Activated naive CD4-positive, alpha-beta T cell treated with anti-CD3 and anti-CD28 coated beads for 36 hours (primary cell): ENCODE measurements at places on chromosomes 12 and 14.

- no peaks in the 10 kb centered on the region for H3K36me3 ChIP-seq
- no peak for DNase-seq
- no peak overlapping the region for H3K27ac ChIP-seq
- no peak overlapping the region for H3K4me3 ChIP-seq
Measured at GRCh38 chr12:101591781-101592180, 3.0 kb upstream of the MYBPC1 start.

DNA sequence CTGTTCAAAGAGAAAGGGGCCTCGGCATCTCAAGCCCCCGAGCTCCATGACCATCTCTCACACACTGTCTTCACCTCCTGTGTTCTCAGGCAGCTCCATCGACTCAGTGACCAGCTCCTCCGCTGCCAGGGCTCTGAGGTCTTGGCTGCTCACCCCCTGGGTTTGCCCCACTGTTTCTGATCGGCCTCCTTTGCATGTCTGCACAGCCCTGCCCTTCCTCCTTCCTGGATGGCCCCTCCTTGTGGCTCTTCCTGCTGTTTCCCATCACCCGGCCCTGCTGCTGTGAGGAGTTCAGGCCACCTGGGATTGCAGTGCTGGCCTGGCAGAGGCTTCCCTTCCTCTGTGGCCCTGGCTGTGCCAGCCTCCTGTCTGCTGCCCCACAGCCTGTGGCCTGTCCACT, 38.1 kb upstream of the PIWIL1 start:
- H3K27ac ChIP-seq, result no peak overlapping the region
- H3K4me3 ChIP-seq, result no peak overlapping the region
- peaks cover 8% of the 10 kb centered on the region for H3K27me3 ChIP-seq

DNA sequence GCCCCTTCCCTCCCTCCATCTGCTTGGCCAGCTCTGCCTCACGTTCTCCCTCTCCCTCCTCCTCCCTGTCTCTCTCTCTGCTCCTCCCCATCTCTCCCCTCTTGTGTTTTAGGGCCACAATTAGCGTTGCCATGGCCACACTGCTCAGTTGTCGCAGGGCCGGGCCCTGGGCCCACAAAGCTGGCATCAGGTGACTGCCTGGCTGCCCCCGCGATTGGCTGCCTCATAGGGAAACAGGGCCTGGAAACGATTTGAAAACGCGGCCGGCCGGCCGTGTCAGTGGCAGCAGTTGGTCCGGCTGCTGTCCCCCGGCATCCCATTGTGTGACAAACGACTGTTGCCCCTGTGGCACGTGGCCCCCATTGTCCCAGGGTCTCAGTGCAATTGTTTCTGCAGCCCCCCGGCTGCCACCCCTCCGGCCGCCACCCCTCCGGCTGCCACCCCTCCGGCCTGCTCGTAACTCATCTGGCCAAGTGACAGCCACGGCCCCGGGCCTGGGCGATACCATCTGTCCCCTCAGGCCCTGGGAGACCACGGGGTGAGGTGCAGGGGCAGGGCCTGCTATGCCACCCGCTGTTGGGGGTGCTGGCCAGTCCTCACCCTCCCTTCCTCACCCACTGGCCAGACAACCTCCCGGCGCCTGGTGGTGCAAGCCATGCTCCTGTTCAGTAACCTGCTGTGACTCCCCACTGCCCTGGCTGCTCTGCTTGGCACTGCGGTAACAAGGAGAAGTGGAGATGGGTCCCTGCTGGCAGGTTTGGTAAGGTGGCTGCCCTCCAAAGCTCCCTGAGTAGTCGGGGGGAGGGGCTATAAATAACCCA, 17.4 kb downstream of the FOXN4 start:
- no peaks in the 10 kb centered on the region for H3K36me3 ChIP-seq
- H3K27ac ChIP-seq, result no peak overlapping the region
- no peak overlapping the region for H3K4me3 ChIP-seq
- DNase-seq, result no peak

DNA sequence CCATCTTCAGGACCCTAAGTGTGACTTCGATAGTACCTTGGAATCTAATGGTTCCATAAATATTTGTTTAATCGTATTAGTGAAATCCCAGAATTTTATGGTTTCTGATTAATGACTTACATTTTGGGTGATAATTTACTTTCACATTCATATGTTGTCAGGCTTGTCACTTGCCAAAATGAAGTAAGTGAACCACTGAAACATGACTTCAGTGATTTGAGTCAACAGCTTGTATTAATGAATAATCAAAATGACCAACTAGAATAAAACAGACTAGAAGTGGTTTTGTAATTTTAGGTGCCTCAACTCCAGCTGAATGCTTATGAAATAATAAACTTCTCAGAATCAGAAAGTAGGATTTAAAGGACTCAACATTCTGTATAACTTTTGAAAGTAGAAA, 517.1 kb downstream of the PRKD1 start:
- DNase-seq, result no peak
- no peak overlapping the region for H3K4me3 ChIP-seq
- no peaks in the 10 kb centered on the region for H3K4me1 ChIP-seq
- H3K36me3 ChIP-seq, result no peaks in the 10 kb centered on the region
- H3K27me3 ChIP-seq, result no peaks in the 10 kb centered on the region
- H3K27ac ChIP-seq, result no peak overlapping the region

- no peaks in the 10 kb centered on the region for H3K27me3 ChIP-seq
- peaks cover 34% of the 10 kb centered on the region for H3K4me1 ChIP-seq
- no peak for DNase-seq
Measured at GRCh38 chr14:68368850-68369249, 424.0 kb downstream of the ZFP36L1 start.

DNA sequence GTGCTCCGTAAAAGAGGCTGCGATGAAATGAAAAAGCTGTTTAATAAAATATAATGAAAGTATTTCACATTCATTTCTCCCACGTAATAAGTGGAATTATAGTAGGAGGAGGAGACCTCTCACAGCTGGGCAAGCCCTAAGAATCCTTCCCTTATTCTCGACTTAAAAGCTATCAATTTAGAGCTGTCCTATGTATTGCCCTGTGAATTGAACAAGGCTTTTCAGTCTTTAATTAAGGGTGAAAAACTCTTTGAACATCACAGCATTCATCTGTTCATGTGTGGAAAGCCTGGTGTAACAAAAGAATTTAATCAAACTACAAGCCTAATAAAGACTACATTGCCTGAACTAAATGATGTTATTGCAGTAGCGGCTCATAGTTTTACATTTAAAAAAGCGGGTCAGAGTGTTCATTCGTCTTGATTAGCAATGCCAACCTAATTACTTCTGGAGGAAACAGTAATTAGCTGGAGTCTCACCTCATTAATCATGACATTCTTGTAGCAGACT, 142.0 kb downstream of the ETNK1 start:
- no peaks in the 10 kb centered on the region for H3K4me1 ChIP-seq
- no peak overlapping the region for H3K27ac ChIP-seq
- DNase-seq, result no peak
- H3K27me3 ChIP-seq, result peaks cover 6% of the 10 kb centered on the region
- H3K4me3 ChIP-seq, result no peak overlapping the region

GRCh38 chr14:55585854-55586253, 5.8 kb downstream of the KTN1 start:
- no peak for DNase-seq
- H3K4me1 ChIP-seq, result peaks cover 50% of the 10 kb centered on the region

DNA sequence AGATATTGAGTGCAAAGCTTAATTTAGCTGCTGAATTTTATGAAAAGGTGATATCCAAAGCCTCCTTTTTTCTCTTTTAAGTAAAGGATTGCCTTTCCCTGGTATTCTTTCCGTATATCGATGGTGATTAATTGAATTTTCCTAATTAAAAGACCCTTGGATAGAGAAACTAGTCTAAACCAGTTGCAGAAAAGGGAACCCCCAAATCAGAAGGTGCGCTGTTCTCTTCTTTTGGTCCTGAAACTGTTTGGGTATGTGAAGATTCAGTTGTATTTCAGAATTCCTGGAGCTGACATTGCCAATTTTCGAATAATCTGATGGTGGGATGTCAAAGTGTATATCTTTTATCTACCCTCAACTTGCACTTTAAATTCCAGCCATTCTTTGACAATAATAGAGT, 1.9 kb downstream of the GPHN start:
- H3K27ac ChIP-seq, result no peak overlapping the region
- peaks cover 3% of the 10 kb centered on the region for H3K36me3 ChIP-seq
- no peak for DNase-seq
- H3K4me3 ChIP-seq, result peak overlapping the region; percentile 86
- peaks cover 28% of the 10 kb centered on the region for H3K4me1 ChIP-seq
- peaks cover 7% of the 10 kb centered on the region for H3K27me3 ChIP-seq

GRCh38 chr14:57573173-57573572, 79.5 kb upstream of the CCDC198 start:
- H3K27ac ChIP-seq, result no peak overlapping the region
- no peak overlapping the region for H3K4me3 ChIP-seq
- no peaks in the 10 kb centered on the region for H3K27me3 ChIP-seq
- no peaks in the 10 kb centered on the region for H3K4me1 ChIP-seq
- no peak for DNase-seq
- H3K36me3 ChIP-seq, result no peaks in the 10 kb centered on the region

DNA sequence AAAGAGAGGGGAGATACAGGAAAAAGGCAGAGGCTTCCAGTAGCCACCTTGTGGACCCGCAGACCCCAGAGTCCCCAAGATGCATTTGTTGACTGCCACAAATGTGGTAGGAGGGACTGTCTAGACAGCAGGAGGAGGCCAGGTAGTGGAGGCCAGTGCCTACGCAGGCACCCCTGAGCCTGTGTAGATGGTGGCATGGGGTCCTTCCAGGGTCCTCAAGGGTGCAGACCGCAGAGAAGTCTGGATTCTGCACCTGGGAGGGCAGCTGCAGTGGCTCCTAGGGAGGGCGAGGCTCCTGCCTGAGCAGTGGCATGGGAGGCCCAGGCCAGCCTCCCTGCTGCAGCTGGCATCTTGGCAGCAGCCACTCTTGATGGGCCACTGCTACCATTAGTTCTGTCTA, 119.7 kb downstream of the NTS start:
- H3K4me1 ChIP-seq, result no peaks in the 10 kb centered on the region
- DNase-seq, result no peak
- H3K36me3 ChIP-seq, result no peaks in the 10 kb centered on the region
- no peaks in the 10 kb centered on the region for H3K27me3 ChIP-seq
- H3K27ac ChIP-seq, result no peak overlapping the region

DNA sequence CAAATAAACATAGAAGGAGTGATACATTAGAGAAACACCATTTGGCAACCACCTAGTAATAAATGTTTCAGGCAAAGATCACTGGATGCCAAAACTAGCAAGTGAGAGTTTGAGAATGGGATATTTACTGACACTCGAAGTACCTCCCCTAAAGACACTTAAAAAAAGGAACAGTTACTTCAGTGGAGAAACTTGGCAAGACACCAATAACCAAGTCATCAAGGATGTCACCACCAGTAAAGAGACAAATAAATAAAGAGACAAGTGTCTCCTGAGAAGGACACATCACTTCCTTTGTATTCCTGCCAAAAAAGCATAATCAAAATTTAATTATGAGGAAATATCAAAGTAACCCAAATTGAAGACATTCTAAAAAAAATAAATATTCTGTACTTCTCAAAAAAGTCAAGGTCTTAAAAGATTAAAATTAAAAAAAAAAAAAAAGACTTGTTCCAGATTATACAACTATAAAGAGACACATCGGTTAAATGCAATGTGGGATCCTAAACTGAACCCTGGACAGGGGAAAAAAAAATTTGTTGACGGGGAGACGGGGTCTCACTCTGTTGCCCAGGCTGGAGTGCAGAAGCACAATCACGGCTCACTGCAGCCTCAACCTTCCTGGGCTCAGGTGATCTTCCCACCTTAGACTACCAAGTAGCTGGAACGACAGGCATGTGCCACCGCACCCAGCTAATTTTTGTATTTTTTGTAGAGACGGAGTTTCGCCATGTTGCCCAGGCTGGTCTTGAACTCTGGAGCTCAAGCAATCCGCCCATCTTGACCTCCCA, 26.4 kb downstream of the TM7SF3 start:
- no peak for DNase-seq
- no peak overlapping the region for H3K4me3 ChIP-seq
- H3K27me3 ChIP-seq, result no peaks in the 10 kb centered on the region
- no peaks in the 10 kb centered on the region for H3K4me1 ChIP-seq
- peaks cover 31% of the 10 kb centered on the region for H3K36me3 ChIP-seq
- no peak overlapping the region for H3K27ac ChIP-seq

DNA sequence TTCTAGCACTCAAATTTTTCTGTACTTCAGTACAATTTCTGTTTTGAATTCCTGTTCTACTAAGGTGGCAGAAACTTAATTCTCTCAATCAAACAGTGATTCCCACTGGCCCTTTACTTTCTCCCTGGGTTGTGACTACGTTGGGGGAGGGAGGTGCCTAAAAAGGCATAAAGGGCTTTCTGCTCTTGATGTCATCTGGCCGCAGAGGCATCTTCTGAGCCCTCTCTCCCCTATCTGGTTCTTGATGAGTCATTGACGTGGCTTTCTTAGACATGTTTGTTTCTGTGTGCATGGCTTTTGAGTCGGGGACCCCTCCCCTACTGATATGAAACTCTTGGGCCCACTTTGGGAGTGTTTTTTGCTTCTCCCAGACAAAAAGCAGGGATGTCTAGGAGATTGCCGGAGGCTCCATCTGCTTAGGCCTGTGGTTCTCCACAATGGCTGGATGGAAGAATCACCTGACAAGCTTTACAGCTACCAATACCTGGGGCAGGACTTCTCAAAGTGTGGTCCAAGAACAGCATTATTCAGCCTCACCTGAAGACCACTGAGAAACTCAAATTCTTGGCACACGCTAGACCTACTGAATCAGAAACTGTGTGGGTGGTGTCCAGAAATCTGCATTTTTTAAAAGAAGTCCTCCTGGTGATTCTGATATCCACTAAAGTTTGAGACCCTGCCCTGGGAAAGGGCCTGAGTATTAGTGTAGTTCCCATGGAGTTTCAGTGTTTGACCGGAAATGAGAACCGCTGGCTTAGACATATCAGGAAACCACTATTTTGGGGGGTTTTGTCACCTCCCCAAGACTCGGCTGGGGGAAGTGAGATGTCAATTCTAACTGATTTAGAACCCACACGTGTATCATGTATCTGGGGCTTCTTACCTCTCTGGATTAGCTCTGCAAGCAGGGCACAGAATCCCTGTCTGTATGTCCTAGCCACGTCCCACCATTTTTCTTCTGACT, 395.7 kb upstream of the PDE3A start:
- H3K27ac ChIP-seq, result no peak overlapping the region
- no peaks in the 10 kb centered on the region for H3K36me3 ChIP-seq
- no peaks in the 10 kb centered on the region for H3K27me3 ChIP-seq
- DNase-seq, result no peak
- no peaks in the 10 kb centered on the region for H3K4me1 ChIP-seq

- H3K4me1 ChIP-seq, result no peaks in the 10 kb centered on the region
- no peak overlapping the region for H3K27ac ChIP-seq
- H3K27me3 ChIP-seq, result no peaks in the 10 kb centered on the region
- DNase-seq, result no peak
- H3K36me3 ChIP-seq, result no peaks in the 10 kb centered on the region
Measured at GRCh38 chr14:83163016-83163415, 1629.4 kb upstream of the SEL1L start.

DNA sequence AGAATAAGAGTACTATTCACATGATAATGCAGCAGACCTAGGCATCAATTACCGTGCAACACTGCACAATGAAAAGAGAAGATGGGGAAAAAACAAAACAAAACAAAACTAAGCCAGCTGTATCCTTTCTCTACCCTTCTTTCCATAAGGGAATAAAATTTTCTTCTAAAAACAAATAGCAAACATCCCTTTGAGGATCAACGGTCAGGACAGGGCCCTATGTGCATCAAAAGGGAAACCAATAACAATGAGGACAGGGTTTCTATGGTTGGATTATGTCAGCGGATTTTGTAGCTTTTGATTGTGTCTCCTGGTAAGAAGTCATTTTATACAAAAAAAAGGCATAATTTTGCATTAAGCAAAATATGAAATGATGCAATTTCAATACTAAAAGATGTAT, 350.3 kb downstream of the SLC6A15 start:
- no peaks in the 10 kb centered on the region for H3K4me1 ChIP-seq
- no peak overlapping the region for H3K27ac ChIP-seq
- H3K4me3 ChIP-seq, result no peak overlapping the region
- H3K36me3 ChIP-seq, result no peaks in the 10 kb centered on the region
- DNase-seq, result no peak

- H3K4me3 ChIP-seq, result no peak overlapping the region
- H3K27ac ChIP-seq, result no peak overlapping the region
- H3K36me3 ChIP-seq, result no peaks in the 10 kb centered on the region
Measured at GRCh38 chr14:92597906-92598905, 84.6 kb downstream of the RIN3 start.
